ENCODE measurements at places on chromosomes 3 and 15. TPM values are rescaled to one million over a fixed set of nuclear protein-coding genes. Genes with fewer than 3 reads are reported as not detected.

The FETUB gene
- total RNA-seq = not detected

The GOLGA6L7 gene
- total RNA-seq = not detected

GRCh38 chr3:79167651-79168416, 600.0 kb downstream of the ROBO1 start:
- no peak for DNase-seq

- no peak for DNase-seq
Observed at GRCh38 chr3:187889601-187890404, 144.5 kb upstream of the BCL6 start.

DNA sequence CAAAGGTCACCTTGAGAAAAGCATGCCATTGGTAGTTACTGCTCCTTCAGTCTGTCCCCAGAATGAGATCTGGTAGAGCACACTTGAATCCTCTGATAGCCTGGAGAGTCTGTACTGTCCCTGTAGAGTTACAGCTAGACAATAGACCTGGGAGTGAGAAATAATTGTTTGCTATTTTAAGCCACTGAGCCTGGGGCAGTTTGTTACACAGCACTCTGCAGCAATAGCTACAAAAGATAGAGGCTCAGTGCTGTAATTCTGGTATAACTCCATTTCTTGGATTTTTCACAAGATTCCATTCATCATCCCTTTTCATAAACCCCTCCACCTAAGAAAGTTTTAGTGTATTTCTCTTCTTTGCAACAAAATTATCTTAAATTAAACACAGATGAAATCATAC, 242.7 kb upstream of the ARRDC4 start:
- no peak for DNase-seq

DNA sequence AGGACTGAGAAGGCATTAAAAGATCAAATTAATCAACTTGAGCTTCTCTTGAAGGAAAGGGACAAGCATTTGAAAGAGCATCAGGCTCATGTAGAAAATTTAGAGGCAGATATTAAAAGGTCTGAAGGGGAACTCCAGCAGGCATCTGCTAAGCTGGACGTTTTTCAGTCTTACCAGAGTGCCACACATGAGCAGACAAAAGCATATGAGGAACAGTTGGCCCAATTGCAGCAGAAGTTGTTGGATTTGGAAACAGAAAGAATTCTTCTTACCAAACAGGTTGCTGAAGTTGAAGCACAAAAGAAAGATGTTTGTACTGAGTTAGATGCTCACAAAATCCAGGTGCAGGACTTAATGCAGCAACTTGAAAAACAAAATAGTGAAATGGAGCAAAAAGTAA, 149.7 kb upstream of the LRRFIP2 start:
- DNase-seq = no peak

- DNase-seq = no peak
Observed at GRCh38 chr3:129702934-129703712, 96.6 kb upstream of the PLXND1 start.

- no peak for DNase-seq
Observed at GRCh38 chr15:44075535-44075934, 119.5 kb downstream of the FRMD5 start.

- no peak for DNase-seq
Observed at GRCh38 chr3:69699183-69699582, 40.1 kb upstream of the MITF start.

GRCh38 chr3:181582619-181583018, 129.1 kb upstream of the SOX2 start:
- no peak for DNase-seq

GRCh38 chr3:149473357-149474249, 894 bp upstream of the TM4SF4 start:
- peak; percentile 33 for DNase-seq

- no peak for DNase-seq
Observed at GRCh38 chr3:4799266-4800256, 179.7 kb upstream of the BHLHE40 start.

- DNase-seq = no peak
Observed at GRCh38 chr15:89852342-89852995, 37.8 kb upstream of the ANPEP start.

The RLBP1 gene
- total RNA-seq = not detected

The CGNL1 gene
- total RNA-seq = 21.1 TPM

DNA sequence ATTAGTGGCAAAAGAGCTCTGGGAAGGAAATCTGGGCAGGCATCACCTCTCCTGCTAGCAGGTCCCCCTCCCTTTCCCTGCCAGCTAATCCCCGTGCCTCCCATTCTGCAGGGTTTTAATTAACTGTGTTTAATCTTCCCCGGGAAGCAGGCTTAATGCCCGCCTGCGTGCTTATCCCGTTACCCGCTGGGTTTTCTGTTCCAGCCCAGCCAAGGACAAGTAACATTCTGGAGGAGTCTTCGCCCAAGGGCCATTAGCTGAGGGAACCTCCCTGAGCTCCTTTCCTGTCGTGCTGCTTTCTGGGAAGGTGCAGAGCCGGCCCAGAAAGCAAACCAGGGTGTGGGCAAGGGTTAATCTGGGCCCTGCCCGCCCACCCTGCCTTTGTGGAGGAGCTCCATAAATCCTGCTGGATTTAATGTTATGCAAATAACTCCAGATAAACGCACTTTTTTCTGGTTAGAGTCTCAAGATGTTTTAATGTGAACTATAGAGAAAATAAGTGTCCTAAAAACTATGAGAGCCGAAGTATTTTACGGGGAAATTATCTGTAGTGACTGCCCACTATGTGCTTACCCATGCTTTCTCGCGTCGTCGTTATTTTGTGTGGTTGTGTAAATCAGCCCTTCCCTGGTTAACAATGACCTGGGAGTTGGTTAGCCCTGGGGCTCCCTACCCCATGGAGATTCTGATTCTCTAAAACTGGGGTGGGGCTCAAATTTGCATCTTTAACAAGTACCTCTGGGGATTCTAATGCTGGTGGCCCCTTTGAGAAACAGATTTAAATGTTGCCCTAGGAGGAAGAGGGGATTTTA, 25.9 kb downstream of the TRIM71 start:
- no peak for DNase-seq

GRCh38 chr3:47409688-47410416, 29.0 kb downstream of the PTPN23 start:
- DNase-seq = no peak

- no peak for DNase-seq
Observed at GRCh38 chr15:70060214-70060992, 37.3 kb downstream of the TLE3 start.

The C2CD4A gene
- total RNA-seq = 2.7 TPM

The POLR2M gene
- 224 TPM for total RNA-seq

The OR5H15 gene
- not detected for total RNA-seq

The CLDN18 gene
- not detected for total RNA-seq

DNA sequence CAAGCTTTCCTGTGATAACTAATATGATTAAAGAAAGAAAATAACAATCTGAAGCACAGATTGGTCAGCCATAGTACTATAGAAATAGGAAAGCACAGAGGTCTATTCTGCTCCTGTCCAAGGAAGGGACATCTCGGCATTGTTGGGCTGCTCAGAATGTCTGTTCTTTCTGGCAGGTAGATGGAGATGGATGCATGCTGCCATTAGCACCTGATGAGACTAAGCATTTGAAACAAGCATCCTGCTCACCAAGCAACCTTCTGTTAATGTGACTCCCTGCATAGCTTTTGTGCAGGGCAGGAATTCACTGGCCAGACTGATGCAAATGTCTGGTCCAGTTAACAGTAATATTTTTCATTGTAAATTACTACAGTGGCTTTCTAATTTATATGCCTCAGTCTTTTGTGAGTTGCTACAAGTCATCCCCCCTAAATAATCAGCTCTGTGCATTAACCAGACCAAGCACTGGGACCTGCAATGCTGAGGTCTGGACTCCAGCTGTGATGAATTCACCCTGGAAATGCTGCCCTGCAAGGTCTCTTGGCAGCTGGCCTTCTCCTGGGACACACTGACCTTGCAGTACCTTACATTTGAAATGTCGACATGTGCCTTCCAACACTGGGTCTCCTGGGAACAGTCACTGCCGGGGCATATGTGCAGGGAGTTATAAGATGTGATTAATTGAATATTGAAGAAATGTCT, 1123.7 kb downstream of the IGSF11 start:
- no peak for DNase-seq

The MGLL gene
- total RNA-seq = 73.0 TPM

DNA sequence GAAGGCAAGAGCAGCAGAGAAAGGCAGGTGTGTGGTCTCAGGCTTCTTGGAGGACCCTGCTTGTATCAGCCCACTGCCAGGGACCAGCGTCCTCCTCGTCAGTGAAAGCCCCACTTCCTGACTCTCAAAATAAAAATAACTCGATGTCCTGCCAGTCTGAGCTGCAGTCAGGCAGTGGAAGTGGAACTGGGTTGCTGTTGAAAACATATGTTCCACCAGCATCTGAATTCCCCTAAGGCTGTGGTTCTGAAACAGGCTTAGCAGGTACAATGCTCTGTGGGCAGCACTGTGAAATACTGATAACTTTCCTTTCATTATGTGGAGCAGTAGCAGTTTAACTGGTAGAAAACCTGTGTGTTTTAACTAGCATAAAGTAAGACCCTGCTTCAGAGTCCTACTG, 121.6 kb upstream of the EIF1B start:
- DNase-seq = no peak

DNA sequence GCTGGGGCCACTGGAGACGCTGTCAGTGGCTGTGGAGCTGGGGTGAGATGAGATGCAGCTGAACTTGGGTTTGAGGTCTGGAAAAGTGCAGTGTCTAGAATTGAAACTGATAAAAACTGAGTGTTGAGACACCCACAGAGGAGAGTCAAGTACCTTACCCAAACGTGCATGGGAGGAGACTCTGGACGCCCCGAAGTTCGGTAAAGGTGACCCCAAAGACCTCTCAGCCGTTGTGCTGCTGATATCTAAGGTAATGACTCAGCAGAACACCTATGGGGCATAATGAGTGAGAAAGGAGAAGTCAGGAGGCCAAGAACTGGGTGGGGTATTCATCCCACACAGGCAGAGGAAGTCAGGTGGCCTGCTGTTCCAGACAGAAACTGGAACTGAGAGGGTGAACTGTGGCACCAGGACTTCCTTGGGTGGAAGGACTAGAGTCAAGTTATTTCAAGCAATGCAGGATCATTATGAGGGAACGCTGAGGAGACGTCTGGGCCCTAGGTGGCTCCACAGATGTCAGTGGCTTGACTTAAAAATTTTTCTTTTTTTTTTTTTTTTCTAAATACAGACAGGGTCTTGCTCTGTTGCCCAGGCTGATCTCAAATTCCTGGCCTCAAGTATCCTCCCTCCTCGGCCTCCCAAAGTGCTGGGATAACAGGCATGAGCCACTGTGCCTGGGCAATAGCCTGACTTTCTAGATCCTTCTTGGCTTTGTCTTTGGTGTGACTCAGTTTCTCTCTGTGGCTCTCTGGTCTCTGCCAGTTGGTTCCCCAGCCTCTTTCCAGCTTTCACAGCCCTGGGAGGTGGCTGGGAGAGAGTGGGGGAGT, 67.6 kb upstream of the GCNT3 start:
- no peak for DNase-seq

DNA sequence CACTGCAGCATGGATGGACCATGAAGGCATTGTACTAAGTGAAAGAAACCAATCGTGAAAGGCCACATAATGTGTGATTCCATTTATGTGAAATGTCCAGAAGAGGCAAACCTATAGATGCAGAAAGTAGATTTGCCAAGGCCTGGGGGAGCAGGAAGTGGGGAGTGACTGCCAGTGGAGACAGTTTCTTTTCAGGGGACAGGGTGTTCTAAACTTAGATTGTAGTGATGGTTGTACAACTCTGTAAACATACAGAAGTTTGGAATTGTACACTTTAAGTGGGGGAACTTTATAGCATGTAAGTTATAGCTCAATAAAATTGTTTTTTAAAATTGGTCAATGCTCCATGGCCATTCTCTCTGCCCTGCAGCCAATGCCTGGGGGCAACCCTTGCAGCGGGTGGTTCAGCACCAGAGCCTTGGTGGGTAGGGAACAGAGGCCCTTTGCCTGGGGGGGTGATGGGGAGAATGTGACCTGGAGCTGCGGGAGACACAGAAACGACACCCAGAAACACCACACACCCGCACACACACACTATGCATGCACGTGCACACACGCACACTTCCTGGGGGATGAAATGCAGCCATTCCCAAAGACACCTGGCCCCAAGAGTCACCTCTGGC, 43.1 kb downstream of the DNAJB8 start:
- DNase-seq = no peak

The GOLGA8T gene
- total RNA-seq = not detected

DNA sequence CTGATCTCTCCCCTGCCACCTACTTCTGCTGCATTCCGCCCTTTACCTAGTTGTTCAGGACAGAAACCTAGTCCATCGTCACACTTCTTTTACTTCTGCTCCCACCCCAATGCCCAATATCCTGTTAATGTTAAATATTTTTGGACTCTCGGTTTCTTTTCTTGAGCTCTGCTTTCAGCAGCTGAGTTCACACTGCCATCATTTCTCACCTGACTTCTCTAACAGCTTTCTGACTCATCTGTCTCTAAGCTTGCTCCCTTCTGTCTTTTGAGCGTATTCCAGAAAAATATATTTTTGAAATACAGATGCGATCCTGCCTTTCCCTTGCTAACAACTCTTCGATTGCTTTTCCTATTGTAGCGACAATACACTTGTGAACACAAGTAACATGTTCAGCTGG, 183.4 kb downstream of the KLHL25 start:
- no peak for DNase-seq

- no peak for DNase-seq
Observed at GRCh38 chr3:191362524-191363090, 32.3 kb upstream of the UTS2B start.

- no peak for DNase-seq
Observed at GRCh38 chr3:110063178-110063577, 725.8 kb upstream of the DPPA4 start.

- no peak for DNase-seq
Observed at GRCh38 chr3:60657972-60658371, 593.3 kb downstream of the FHIT start.

The PPM1L gene
- 1.0 TPM for total RNA-seq

DNA sequence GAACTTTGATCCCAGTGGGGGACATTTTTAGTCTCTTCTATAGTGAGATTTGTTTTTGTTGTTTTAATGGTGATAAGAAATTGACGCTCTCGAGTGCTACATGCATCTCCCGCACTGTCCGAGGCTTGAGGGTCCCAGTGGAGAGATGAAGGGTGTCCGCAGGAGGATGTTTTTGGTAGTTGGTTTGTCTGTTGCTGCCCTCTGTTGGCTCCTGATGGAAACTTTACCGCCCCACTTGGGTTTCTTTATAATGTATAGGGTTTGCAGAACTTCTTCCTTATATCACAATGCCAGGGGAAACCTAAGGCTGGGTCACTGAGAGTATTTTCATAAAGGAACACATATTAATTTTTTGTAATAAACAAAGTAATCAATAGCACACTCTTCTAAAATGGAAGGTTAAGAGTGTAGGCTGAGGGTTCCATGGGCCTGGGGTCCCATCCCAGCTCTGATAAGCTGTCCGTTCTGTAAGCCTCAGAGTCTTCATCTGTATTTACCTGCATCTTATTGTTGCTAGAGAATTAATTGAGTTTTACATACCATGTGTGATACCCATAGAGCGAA, 185.3 kb upstream of the FEZF2 start:
- DNase-seq = peak; percentile 54
